Daoy (cell line): ENCODE measurements at places on chromosomes 7 and 10.

- no peak for DNase-seq
Measured at GRCh38 chr7:92656121-92656520, 65.9 kb upstream of the FAM133B start.

GRCh38 chr7:46385662-46386309 lies 464.7 kb upstream of the IGFBP3 start:
- peak; percentile 80 for DNase-seq

DNA sequence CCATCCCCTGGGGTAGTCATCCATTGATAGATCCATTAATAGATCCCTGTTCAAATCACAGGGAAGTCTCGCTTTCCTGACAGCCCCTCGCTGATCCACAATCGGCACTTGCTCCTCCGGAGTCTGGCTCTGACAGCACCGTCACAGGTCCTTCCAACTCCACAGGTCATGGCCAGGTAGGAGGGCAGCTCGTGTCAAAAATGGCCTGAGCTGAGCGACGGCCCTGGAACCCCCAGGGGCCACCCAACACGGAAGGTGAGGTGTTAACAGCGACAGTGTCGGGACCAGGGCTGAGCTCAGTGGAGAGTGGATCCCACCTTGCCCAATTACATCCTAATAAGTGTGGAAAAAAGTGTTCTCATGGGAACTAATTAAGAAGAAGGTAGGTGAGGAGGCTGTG lies 219.8 kb downstream of the TCERG1L start:
- DNase-seq: no peak

- no peak for DNase-seq
Measured at GRCh38 chr7:29977886-29978651, 11.5 kb downstream of the SCRN1 start.

DNA sequence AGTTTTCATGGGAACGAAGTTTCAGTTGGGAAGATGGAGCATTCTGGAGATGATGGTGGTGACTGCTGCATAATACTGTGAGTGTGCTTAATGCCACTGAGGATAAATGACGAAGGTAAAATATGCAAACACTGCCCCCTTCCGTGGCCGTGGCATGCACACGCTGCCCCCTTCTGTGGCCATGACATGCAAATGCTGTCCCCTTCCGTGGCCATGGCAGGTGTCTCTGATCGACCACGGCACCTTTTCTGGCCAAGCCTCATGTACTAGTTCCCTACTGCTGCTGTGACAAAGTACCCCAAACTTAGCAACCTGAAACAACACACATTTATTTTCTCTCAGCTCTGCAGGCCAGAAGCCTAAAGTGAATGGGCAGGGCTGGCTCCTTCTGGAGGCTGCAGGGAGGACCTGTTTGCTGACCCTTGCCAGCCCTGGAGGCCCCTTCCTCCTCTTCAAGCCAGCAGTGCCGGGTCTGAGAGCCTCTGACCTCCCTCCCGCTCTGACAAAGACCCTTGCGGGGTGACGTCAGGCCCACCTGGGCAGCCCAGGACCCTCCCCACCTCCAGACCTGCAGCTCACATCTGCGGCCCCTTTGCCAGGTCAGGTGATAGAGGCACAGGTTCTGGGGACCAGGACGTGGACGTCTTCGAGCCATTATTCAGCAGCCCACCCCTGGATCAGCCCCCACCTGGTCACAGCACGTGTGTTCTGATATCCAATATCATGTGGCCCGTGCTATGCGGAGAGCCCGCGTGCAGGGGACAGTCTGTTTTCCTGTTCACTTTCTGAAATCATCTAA lies 82.0 kb downstream of the MICALL2 start:
- peak; percentile 42 for DNase-seq

- DNase-seq: no peak
Measured at GRCh38 chr7:152504816-152505215, 69.0 kb upstream of the KMT2C start.

DNA sequence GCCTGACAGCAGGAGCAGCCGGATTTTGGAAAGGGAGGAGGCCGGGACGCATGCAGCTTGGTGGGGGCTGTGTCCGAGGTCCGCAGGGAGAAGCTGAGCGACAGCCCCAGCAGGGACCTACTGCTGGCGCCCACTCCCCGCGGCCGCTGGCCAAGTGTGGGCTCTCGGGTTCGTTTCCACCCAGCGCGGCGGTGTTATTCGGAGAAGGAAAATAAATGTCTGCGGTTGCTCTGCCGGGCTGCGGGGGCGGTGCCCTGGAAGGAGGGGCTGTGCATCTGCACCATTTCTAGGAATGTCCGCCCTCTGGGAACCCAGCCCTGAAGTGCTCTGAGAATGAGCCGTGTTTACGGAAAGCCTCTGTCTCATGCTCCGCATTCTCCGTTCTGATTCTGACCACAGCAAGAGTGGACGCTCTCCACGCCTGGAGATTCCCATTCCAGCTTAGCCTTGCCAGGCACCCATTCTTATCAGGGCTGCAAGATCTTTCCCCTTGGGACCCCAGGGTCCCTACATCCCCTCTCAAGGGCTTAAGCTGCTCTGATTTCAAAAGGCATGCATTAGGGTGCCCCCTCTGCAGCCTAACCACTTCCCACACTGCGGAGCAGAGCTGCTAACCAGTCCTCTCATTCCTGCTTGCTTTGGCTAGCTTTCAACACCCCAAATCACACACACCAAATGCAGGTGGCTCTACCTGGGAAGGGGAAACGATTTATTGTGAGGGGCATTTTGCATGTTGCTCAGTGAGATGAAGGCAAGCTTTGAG lies 256.6 kb upstream of the GLI3 start:
- peak; percentile 88 for DNase-seq
